ENCODE measurements at places on chromosomes 6 and 20.
A peak's percentile ranks its signal among the peaks of the same experiment; 100 is the strongest.

GRCh38 chr6:170047823-170048222 lies 243.1 kb downstream of the DLL1 start:
- no peak for DNase-seq

GRCh38 chr6:137651591-137652335 lies 157.6 kb upstream of the OLIG3 start:
- no peak for DNase-seq

DNA sequence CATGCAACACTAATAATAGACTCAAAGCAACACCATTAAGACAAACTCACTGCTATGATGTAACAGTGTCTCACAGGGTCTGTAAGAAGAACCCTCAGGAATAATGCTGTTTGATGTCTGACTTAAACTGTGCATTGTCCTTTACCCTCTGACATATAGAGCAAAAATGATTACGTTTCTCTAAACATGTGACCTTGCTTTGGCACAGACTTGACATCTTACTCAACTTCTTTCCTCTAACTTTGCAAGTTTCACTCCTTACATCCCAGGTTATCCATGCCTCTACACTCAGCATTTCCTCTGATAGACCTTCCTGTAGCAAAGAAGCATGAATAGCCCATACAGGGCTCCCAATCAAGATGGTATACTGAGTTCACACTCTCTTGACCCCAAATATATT lies 252.7 kb downstream of the UST start:
- DNase-seq = no peak

DNA sequence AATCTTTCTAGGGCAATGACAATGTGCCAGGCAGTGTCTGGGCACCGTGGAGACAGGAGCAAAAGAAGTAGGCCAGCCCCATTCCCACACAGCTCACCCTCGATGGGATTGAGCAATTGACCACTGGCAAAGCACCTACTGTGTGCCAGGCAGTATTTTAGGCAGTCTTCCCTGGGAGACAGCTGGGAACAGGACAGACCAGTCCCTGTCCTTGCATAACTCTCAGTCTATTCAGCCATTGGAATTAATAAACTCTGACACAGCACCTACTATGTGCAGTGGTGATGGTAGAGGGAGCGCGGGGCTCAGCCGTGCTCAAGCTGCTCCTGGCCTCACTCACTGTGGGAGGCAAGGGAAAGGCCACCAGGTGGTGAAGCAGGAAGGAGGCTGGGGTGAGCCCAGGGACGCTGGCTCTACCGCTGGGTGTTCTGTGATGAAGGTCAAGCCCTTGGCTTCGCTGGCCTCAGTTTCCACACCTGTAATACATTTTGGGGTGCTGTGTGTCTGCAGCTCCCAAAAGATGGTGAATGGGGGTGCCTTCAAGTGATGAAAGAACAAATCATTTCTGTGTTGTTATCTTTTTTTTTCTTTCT lies 122.3 kb upstream of the PMEPA1 start:
- DNase-seq = no peak

DNA sequence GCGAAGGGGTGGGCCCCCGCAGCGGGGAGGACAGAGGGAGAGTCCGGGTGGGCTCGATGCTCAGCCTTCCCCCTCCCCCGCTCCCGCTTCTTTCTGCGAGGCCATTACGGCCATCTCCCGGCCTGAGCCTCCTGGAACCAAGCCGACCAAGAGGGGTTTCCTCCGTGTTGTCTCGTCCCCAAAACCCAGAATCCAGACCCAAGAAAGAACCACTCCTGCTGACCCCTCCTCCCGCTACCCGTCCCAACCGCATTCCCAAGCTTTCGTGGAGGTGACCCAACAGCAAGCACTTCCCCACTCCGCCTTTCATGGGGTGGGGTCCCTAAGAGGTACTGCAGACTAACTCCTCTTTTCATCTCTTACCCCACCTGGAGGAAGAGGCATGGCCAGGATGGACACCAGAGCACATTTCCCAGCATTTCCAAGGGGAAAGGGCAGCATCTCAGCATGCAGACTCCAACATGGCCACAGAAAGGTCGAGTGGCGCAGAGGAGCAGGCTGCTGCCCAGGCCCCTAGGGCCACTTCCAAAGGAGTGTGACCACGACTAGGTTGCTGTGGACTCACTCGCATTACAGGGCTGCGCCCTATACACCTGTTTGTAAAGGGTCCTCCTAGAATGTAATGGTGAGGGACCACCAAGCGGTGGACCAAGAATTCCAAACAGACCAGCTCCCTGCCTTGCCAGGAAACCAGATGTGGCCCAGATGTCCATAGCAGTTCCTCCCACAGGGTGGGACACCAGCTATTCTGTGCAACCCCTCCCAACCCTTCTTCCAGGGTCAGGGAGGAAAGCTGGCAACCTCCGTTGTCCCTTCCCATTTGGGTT lies 53.4 kb downstream of the MRPL14 start:
- DNase-seq = no peak

DNA sequence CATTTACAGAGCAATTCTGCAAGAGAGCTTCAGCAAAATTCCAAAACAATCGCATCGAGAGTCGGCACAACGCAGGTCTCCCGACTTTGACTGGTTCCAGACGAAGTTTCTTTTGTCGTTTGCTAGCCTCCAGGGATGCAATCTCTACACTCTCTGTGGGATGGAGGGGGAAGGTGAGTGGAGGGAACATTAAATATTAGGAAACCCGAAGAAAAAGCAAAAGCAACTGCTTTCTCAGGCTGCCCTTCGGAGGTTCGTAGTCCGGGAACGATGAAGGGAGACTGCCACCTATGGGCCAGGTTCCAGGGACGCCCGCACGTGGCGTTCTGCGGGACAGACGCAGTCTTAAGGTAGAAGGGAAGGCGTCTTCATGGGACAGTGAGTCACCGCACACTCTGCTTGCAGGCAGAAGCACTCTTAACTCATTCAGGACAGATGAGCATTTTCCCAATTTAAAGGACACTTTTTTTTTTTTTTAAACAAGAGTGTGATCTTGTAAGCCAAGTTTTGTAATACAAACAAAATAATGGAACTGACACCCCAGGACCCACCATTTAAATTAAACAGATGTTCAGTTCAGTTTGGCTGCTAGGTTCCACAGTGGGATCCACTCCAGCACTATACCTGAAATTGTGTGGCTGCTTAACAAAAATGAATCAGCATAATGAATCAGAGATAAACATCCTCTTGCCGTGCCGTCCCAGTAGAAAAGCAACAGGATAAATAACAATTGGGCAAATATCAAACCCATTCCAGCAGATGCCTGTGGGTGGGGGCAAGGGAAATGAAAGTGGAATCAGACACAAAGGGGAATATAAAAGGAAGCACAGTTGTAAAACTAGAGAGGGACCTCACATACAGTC lies 65.8 kb upstream of the ARMC2 start:
- peak; percentile 83 for DNase-seq

DNA sequence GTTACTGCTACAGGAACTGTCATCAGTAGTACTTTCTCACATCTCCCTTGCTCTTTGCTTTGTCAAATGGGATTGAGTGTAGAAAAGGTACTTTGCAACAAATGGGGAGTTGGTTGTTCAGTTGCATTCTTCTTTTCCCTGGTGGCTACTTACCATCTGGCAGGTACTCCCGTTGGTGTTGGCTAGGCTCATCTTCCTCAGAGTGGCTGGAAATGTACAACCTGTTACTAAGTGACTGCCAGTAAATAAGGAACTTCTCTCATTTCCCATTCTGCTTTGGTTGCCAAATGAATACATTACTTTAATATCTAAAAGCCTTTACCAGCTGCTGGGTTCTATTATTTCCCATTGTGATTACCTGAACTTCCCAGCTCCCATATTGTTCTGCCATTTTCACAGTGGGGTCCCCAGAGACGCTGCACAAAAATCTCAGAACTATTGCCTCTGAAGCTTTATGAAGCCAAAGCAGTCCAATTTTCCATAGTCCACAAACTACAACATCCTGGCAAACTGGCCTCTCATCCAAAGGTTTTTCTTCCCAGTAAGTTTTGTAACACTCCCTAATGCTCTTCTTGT lies 229.7 kb upstream of the HTR1E start:
- DNase-seq = no peak

GRCh38 chr6:117706504-117706903 lies 31.2 kb downstream of the NUS1 start:
- DNase-seq = no peak

GRCh38 chr6:40355532-40355931 lies 231.6 kb downstream of the LRFN2 start:
- DNase-seq = peak; percentile 1

Data from HEK293T (cell line).